CD4-positive, CD25-positive, alpha-beta regulatory T cell (primary cell): ENCODE measurements at places on chromosomes 3 and 15.

DNA sequence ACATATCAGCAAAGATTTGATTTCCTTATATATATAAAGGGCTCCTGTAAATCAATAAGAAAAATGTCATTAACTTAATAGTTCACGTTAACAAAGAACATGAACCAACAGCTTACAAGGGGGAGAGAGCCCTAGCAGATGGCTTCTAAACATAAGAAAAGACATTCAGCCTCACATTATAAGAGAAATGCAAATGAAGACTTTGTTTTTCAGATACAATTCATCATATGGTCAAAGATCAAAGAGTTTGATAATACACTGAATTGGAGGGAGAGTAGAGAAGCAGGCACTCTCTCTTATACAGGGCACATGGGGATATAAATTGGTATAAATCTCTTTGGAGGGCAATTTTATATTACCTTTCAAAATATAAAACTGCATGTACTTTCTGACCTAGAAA, 21.1 kb downstream of the RBP2 start:
- no peak for DNase-seq

GRCh38 chr3:196650740-196651311, 11.3 kb downstream of the NRROS start:
- DNase-seq: no peak

DNA sequence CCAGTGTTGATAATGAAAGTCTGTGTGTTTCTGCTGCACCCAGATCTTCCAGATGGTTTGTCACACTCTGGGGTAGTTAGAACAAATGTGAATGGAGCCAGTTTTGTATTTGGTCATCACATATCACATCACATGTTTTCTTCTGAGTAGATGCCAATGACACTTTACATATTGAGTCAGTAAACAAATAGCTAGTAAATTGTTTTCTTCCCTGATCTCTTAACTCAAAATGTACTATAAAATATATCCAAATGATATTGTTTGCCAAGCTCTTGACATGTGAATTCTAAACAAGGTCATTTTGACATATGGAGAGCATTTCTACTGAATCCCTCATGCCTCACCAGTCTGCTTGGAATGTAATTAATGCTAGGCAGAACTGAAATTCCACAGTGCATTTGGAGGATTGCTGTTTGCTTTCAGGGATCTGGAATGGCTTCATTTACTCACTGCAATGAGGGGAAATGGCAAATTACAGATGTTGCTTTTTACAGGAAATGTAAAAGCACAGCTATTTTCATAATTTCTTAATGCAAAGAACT, 45.0 kb downstream of the PDHB start:
- no peak for DNase-seq

- no peak for DNase-seq
Measured at GRCh38 chr3:29410220-29410619, 129.3 kb downstream of the RBMS3 start.

DNA sequence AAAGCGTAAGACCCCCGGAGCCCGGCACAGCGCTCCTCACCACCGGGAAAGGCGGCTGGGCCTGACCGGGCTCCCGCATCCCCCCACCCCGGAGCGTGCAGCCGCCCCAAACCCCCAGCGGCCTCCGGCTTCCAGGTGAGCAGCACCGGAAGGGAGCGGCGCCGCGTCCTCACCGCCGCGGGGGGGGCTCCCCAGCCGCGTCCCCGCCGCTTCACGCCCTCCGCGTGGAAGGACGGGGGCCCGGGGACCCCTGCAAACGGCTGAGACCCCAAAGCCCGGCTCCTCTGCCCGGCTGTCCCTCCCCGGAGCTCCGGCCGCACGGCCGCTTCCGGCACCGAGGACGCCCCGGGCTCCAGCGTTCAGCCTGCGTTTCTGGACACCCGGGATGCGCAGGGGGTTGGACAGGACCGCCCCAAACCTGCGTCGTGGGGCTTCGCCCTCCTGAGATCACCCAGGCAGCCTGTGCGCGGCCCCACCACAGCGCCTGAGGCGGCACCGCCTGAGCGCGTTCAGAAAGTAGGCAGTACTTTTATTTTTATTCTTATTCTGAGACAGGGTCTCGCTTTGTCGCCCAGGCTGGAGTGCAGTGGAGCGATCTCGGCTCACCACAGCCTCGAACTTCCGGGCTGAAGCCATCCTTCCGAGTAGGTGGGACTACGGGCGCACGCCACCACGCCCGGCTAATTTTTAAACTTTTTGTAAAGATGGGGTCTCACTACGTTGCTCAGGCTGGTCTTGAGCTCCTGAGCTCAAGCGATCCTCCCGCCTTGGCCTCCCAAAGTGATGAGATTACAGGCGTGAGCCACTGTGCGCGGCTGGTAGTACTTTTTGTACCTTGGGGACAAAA, 51.6 kb upstream of the BLM start:
- DNase-seq: peak; percentile 70

- DNase-seq: no peak
Measured at GRCh38 chr3:96843505-96844203, 29.3 kb downstream of the EPHA6 start.

GRCh38 chr3:108001457-108001856, 89.4 kb downstream of the CD47 start:
- no peak for DNase-seq

GRCh38 chr3:148459931-148460513, 237.7 kb upstream of the AGTR1 start:
- DNase-seq: no peak

GRCh38 chr15:75925440-75925839, 21.8 kb downstream of the FBXO22 start:
- DNase-seq: no peak

DNA sequence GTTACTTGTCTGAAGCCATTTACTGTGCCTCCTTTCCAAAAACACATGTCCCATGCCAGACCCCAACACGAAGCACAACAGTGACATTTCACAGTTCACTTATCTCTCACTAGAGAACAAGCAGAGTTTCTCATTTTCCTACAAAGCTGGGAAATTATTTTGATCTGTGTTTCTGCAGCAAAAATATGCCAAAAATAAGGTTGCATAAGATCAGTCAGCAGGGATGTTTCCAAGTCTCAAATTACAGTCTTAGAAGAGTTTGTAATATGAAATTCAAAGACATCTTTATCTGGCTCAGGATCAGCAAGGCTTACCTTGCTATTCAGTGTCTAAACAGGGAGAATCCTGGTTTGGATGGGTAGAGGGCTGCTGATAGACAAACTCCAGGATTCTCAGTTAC, 75.5 kb downstream of the GJD2 start:
- no peak for DNase-seq

GRCh38 chr3:52197499-52197841, 490 bp upstream of the ALAS1 start:
- DNase-seq: no peak

DNA sequence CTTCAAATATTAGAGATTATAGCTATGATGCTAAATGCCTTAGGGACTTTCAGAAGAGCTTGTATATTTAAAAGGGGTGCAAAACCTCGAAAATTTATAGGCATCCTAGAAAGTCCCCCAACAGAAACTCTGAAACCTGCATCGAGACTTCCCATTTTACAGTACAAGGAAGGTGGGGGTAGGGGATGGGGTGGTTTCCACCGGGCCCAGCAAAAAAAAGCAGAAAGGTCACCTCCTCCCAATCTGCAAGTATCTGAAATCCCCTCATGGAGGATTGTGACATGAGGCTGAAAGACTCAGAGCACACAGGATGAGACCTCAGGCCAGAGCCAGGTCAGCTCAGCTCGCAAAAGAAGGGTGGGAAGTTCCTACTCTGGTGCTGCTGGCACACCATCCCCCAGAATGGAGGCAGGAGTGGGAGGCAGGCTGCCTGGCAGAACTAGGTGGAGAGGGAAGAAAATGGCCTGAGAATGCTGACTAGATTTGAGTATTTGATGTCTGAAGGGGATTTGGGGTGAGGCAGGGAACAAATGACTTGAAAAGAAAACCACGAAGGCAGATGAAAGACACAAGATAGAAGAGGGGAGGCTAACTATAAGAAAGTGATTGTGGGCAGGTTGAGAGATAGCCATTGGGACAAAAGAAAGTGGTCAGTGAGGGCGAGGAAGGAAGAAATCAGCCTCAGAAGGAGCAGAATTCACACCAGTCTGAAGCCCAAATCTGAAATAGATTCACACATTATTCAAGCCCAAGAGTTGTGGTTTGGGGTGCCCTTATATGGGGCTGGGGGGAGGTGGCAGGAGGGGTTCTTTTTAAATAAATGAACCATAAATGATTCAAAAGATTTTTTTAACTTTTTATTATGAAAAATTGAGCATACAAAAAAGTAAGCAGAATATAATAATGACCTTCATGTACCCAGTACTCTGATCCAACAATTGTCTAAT, 22.5 kb upstream of the TSC22D2 start:
- DNase-seq: no peak

- no peak for DNase-seq
Measured at GRCh38 chr3:44952689-44953088, 23.3 kb downstream of the ZDHHC3 start.

GRCh38 chr15:90419206-90419605, 31.2 kb downstream of the IQGAP1 start:
- DNase-seq: peak; percentile 42

DNA sequence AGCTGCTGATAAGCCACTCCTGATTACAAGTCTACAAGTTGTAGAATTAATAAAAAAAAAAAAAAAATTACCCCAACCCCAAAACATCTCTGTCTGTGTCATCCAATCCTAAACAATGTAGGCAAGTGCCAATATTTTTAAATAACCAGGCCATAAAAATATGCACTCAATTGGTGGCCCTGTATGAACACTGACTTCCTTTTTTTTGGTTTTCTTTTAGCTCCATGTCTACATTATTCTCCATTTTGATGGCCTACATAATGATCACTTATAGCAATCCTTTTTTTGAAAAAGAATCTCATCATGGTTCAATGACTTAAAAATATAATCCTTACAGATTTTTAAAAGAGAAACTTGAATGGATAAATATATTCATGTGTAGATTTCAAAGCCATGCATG, 72.1 kb downstream of the FOXP1 start:
- DNase-seq: no peak

DNA sequence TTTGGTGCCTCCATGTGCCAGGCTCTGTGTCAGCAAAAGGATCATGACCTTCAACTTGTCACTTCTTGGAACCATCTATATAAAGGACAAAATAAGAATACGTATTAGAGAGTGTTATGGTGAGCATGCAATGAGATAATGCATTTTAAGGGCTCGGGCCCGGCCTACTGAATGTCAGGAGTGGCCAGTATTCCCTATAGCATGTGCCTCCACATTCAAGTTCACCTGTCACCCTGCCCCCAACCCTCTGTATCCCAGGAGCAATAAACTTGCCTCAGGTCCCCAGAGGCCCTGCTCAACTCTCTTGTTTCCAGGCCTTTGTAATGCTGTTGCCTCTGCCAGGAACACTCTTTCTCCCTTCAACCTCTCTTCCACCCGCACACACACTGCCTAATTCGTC, 90.2 kb upstream of the SLC6A11 start:
- DNase-seq: no peak

DNA sequence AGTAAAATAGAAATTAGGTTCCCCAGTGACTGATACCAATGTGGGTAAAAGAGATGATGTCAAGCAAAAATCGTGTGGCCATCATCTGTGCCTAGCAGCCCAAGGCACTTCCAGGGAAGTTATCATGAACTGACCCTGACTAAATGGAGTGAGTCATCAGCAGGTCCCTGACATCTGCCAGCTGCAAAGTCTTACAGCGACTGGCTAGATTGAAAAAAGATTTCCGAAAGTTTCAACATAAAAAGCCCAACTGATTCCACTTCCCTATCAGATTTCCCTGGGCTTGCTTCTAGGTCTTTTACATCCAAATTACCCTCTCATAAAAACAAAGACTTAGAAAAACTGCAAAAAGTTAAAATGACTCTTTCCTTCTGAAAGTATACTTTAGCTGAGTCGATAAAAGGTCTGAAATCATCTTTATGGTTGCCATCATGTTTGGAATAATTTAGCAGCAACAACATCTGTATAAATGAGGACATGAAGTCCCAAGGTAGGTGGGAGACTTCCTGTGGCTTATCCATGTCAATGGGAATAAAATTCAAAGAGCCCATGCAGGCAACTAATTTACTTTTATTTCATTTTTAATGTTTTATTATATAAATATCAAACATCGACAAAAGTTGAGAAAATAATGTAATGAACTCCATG, 342.8 kb downstream of the ERC2 start:
- DNase-seq: no peak

- no peak for DNase-seq
Measured at GRCh38 chr15:90820481-90820880, 47.9 kb upstream of the FURIN start.

DNA sequence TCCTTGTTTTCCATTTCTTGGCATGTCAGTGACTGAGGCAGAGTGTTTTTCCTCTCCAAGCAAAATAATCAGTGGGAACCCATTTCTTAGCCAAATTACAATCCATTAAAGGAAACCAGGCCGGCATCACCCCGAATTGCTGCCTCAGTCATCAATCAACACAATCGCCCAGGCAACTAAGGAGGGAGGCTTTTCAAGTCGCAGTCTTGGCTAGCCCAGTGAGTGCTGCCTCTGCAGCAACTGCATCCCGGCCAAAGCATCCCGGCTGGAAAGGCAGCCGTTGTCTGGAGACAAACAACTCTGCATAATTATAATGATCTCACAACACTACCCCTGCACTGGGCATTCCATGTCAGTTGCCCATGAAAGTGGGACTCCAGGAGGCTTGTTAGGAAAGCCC, 213.5 kb upstream of the PRICKLE2 start:
- no peak for DNase-seq

- no peak for DNase-seq
Measured at GRCh38 chr3:140096037-140096436, 161.1 kb downstream of the CLSTN2 start.
